ENCODE measurements at places on chromosomes 6 and 20.

DNA sequence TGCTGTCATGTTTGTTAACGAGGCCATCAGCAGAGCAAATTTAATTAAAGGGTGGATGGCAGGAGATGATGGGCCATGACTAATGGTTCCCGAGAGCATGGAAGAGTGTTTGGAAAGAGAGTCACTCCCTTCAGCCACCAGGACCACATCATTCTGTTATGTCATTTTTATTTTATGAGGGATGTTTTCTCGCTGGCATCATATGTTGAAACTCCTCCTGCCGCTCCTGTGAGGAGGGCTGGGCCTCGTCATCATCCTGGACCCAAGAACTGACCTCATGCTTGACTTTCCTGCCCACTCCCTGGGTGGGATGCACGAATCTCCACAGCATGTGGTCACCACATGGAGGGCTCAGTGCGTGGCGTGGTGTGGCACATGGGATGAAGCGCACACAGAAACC, 86.4 kb upstream of the FRMD1 start:
- no peak for DNase-seq

- no peak for DNase-seq
Measured at GRCh38 chr20:32333181-32333987, 24.7 kb upstream of the ASXL1 start.

- no peak for DNase-seq
Measured at GRCh38 chr6:36154286-36154685, 24.0 kb downstream of the MAPK13 start.

- DNase-seq = no peak
Measured at GRCh38 chr6:56380476-56380875, 133.1 kb upstream of the COL21A1 start.

DNA sequence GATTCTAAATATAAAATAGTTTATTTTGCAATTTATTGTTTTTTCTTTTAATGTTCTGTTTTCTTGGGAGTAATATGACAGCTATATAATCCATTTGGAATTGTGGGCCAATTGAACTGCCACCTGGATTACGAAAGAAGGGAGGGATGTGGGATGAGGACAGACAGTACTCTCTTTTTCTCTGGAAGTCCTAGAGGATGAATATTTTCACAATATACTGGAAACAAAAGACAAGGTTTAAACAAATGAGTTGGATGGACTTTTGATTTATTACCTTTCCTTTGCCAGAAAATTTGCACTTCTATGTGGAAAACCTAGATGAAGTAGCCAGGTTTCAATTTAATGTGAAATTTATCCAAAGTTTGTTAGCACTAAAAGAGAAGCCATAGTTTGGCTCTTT, 325.5 kb upstream of the IMPG1 start:
- no peak for DNase-seq

DNA sequence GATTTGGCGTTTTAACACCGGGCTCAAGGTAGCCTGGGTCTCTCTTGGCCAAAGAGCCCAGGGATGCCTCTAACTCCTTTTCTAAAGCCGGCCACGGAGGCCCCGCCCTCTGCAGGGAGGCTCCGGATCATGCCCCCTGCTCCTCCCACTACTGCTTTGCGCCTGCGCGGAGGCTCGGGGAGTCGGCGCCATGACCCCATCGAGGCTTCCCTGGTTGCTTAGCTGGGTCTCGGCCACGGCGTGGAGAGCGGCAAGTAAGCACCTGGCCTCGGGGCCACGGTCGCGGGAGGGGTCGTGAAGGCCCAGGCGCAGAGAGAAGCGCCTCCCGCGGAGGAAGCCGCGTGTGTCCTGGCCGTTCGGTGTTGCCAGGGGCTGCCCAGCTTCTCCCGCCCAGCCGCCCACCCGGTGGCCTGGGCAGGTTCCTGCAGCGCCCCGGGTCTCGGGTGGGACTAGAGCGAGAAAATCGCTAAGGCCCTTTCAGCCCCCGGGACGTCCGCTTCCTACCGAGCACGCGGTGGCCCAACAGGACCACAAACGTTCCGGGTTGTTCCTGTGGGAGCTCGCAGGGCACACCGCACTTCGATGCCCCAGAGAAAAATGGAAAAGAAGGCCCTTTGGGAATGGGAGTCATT, at the start of gene SDHAF4:
SDHAF4 (plus strand) TSS at position 180 of the 632 bp plus-strand sequence; CDS start at position 191, 11 bp downstream.
- peak; percentile 94 for DNase-seq

DNA sequence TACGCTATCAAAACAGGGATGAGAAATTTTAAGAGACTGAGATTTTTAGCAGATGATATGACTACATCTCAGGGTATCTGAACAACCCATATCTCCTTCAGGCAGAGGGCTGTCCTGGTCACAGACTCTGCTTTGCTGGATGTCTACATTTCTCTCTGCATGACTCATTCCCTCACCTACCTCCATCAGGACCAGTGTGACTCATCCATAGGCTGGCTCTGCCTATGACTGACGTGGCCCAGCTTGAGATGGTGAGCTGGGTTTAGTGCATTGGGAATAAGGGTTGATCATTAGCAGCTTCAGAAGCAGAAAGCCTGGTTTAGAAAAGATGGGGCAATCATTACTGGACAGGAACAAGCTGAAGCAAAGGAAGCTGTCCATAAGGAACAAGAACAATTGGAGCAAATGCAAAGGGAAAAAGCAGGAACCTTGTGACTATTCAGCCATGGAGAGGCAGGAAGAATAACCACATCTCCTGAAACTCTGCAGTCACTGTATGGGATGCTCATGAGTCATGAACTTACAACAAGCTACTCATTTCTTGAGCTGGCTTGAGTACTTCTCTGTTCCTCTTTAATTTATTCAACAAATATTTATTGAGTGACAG, 86.4 kb upstream of the CBLN4 start:
- no peak for DNase-seq

DNA sequence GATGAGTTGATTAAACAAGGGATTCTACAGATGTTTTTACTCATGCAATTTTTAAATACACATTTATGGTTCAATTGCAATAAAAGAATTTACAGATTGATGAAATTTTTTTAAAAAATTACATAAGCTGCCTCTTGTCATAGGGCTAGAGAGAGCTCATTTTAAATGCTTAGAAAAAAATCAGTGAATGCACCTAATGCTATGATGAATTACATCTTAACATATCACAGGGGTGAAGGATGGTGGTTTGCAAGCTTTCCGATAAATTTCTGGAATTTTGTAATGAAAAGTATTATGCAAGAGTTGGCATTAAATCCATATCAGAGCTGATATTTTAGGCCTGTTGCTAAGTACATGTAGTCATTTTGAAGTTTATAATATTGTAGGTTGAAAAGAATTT, 29.6 kb downstream of the DSE start:
- DNase-seq = no peak

- DNase-seq = no peak
Measured at GRCh38 chr20:31843881-31844280, 1.5 kb downstream of the FOXS1 start.

GRCh38 chr6:128446497-128446896, 73.9 kb downstream of the PTPRK start:
- DNase-seq = no peak

GRCh38 chr6:360764-361373, 30.7 kb upstream of the IRF4 start:
- no peak for DNase-seq

GRCh38 chr6:150723857-150724256, 124.2 kb downstream of the PLEKHG1 start:
- DNase-seq = no peak

- DNase-seq = no peak
Measured at GRCh38 chr6:75205776-75206575, at the start of gene COL12A1. TSS of gene COL12A1 (minus strand) at chr6:75206053. CDS start at chr6:75202792, 3,261 bp downstream.

- DNase-seq = no peak
Measured at GRCh38 chr6:23181356-23182110, 612.2 kb downstream of the HDGFL1 start.

DNA sequence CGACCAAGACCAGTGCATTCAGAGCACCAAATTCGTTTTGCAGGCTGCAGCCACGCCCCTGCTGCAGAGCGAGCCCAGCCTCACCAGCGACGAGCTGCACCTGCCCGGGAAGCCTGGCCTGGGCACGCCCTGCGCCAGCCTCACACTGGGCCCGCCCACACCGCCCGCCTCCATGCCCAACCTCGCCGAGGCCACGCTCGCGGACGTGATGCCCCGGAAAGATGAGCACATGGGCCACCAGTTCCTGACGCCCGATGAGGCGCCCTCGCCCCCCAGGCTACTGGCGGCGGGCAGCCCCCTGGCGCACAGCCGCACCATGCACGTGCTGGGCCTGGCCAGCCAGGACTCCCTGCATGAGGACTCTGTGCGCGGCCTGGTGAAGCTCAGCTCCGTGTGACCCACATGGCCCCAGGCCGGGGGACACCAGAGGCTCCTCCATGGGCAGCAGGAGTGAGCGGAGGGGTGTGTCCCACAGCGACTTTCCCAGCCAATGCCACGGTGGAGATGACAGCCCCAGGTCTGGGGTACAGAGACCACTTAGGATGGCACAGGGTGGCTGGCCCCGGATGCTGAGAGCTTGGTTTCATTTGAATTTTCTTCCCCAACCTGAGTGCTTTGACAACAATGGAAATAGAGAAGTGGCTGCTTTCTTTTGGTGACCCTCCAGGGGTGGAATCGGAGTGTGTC, 150.2 kb upstream of the SNX9 start:
- DNase-seq = no peak

DNA sequence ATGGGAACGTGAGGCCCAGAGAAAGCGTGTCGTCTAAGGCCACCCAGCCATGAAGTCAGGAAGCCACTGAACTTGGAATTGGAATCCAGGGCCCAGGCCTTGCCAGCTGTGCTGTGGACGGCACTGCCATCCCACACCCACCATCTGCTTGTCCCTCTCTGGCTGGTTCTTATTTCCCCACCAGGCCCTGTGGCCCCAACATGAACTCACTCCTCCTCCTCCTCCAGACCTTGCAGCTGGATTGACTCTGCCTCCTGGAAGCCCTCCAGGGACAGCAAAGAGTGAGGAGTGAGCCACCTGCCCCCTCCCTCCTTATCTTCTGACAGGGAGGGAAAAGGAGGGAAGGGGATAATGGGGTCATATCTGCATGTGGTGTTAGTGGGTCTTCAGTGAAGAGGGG, 16.0 kb upstream of the IP6K3 start:
- no peak for DNase-seq

DNA sequence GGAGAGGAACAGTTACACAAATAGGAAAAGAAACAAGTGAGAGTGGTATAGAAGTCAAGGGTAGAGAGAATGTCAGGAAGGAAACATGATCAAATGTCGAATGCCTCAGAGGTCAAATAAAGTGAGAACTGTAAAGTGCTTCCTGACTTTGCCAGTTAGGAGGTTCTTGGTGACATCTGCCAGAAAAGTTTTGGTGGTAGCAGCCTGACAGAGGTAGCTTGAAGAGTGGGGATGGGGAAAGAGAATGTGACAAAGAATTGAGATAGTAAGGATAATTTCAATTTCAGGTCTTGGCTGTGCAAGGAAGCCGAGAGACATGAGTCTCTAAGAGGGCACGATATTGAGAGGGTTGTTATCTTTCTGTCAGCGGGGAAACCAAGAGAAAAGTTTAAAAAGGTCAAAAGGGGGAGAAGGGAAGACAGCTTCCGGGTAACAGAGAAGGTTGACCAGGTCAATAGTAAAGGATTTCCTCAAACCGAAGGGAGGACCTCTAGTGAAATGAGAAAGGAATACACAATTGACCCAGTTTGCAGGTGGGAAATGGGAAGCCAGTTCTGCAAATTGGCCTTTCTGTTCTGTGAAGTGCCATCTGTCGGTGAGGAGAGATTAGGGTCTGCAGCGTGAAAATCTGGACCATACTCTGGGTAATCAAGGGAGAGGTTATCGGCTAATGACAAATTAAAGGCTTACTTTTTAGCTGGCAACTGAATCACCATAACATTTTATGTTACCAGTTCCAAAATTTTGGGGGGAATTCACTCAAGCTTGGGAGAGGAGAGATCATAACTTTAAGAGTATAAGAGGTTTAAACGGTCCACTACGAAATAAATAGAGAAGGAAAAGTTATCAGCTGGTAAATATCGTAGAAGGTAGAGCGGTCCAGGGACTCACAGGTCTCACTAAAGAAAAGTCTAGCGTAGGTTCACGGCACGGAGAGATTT, 973 bp upstream of the BRD2 start:
- peak; percentile 53 for DNase-seq

DNA sequence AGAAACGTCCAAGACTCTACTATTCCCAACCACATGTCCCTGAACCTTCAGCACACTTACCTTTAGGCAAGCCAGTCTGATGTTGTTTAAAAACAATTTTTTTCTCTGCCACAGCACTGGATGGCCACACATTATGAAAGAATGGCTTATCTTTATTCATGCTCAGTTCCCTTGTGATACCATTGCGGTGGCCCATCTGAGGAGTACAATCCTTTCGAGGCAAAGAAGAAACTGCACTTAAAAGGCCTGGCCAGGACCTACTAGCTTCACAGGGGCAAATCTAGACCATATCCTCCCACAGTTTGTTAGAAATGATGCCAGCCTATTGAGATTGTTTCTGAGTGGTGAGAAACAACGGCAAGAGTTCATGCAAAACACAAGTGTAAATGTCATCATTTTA, 88.4 kb upstream of the PLEKHG1 start:
- DNase-seq = no peak

DNA sequence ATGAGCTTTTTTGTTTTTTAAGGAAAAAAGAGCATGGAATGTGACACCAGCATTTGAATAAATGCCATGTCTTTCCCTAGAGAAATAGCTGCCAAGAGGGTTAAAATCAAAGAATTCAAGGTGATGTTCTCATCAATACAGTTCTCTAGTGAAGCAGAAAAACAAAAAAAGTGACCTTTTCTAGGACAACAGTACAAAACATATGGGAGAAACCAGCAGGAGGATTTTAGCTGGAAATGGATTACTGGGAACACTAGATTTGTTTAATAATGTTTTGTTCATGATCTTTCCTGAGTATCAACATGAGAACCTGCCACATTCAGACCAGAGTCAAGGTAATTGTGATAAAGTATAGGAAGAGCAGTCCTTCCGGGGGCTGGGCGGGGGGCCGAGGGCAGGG, 372.2 kb downstream of the LMBRD1 start:
- no peak for DNase-seq

DNA sequence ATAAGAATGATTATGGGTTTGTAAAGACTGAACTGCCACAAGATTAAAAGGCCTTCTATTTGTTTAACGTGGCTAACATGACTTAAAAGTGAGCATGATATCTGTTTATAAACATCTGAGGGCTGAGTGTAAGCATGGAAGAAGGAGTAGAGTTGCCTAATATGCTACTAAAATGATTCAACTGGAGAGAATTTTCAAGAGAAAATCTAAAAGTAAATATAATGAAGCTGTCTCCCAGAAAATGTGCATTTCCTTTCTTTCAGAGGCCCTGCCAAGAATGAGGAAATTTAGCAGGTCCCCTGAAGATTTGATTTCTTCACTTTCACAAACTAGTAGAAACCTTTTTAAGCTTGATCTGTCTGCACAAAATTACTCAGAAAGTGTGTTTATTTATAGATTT, 4.2 kb upstream of the EYA4 start:
- no peak for DNase-seq

DNA sequence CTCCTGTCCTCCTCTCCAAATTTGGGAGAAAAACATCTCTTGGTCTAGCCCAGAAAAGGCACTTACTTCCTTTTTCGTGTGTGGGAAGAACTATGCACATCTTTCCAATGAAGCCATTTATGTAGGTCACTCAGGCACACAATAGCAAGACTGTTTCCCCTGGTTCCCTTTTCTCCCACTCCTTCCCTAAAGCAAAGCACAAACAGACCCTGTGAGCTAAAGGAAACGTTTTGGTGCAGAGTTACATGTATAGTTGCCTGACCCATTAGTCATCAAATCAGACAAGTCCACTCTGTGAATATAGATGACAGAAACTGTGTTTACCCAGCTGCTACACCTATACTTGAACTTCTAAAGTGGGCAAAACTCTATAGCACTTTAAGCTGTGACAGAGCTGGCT, 474.6 kb downstream of the COL12A1 start:
- no peak for DNase-seq
